ACHN (cell line): ENCODE measurements at places on chromosomes 12 and 14.

DNA sequence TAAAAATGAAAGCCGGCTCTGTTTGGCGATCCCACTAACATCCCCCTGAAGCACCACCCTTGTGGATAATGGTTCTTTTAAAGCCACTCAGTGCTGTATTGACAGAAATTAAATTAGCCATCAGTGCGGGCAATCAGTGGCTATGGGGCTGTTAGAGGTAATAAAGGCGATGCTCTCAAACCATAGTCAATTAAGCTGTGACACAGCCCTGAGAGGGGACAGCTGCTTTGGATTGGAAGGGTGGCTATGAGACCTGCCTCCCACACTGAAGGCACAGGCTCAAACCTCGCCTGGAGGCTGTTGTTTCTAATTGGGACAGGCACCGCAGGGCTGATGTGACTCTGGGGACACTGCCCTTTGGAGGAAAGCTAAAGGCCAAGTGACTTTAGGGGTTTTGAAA lies 562.2 kb downstream of the VRK1 start:
- DNase-seq: no peak

DNA sequence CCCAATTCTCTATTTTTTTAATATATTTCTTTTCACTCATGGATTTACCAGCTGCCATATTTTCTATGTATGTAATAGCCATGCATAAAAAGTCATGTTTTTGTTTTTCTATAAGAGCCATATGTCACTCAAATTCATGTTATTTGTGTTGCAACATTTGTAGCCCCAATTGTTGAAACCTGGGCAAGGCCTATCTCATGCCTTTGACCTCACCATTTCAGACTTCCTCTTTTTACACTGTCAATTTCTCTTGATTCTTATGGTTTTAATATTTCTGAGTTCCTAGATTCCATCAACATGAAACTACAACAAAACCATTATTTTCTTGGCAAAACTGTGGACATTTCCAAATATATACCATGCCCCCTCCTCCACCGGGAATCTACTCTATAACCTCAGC lies 647.5 kb downstream of the C12orf50 start:
- no peak for DNase-seq

GRCh38 chr12:131045705-131046460 lies 92.2 kb downstream of the ADGRD1 start:
- DNase-seq: no peak

DNA sequence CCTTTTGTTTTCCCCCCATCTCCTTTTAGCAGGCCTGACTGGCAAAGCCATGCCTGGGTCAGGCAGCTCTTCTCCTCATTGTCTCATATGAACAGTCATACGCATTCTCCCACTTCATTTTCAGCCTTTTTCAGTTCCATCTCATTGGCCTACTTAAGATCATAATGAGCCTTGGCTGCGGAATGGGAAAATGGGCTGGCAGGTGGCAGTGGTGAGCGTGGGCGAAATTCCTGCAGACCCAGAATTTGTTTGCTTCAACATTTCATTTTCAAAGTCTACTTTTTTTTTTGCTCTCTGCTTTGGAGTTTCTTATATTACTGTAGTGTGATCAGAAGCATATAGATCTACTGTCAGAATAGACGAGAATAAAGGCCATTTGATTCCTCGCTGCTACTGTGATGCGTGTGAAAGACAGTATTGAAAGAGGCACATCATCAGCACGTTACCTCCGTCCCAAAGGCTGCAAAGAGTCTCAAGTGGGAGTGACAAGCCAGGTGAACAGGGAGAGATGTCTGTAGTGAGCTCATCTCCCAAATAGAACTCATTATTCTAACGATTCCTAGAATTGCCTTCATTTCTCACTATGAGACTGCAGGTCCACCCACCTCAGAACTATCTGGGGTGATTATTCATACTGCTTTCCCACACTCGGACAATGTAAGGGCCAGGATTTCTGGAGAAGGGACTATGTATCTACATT lies 73.7 kb downstream of the TBK1 start:
- no peak for DNase-seq
